NCI-H1105 (cell line): ENCODE measurements at places on chromosomes 2 and 18.
A peak's percentile ranks its signal among the peaks of the same experiment; 100 is the strongest.

- DNase-seq, result peak; percentile 30
Measured at GRCh38 chr2:200259577-200259957, 46.9 kb upstream of the SPATS2L start.

DNA sequence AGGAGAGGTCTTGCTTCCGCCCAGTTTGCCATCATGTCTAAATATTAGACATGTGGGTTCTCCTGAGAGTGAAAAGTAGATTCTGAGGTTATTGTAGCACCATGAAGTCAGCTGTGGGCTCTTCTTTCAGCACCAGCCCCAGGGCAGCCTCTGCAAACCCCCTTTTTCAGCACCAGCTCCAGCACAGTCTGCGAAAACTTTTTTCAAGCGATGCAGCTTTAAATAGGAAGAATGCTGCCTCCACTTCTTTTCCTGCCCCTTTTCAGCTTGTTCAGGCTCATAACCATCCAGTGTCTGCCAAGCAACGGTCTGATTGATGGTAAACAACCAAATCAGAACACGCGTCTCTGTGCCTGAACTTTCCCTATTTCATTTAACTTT is at the start of gene COL5A2:
Gene COL5A2, minus strand, starts transcription at position 192 of the 381 bp plus-strand sequence. Its CDS starts 157 bp downstream, at position 35.
- DNase-seq, result no peak

DNA sequence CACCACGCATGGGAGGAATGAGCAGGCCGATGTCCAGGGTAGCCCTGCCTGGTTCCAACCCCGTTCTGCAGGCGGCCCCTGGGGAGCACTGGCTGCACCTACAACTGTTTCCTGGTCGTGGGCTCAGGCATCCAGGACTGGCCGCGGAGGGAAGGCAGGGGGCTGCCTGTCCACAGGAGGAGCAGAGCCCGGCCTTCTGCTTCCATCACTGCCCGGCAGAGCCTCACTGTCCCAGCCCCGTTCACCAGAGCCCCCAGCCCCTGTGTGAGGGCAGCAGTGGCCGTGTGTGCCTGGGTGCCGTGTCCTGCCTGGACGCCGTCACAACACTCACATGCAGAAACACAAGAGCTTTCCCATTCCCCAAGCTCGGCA is 56.2 kb downstream of the KCNG2 start:
- DNase-seq, result no peak

DNA sequence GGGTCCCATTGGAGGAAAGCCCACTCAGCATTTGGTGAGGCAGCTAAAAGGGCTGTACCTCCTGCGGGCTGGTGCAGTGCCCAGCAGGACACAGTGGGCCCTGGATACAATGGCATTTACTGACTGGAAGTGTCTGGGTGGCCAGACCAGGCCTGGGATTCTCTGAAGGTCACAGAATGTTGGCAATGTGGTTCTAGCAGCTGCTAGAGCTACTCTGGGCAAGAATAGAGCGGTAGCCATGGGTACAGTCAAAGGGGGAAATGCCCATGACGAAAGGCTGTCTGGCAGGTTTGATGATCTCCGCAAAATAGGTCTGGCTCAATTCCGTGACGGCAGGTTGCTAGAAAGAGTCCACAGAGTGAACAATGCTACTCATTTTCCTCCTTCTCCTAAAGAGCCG is 241.8 kb downstream of the AFF3 start:
- no peak for DNase-seq

GRCh38 chr2:163347982-163348856 is 387.6 kb downstream of the FIGN start:
- no peak for DNase-seq

GRCh38 chr2:3131636-3132326 is 245.8 kb downstream of the EIPR1 start:
- no peak for DNase-seq

DNA sequence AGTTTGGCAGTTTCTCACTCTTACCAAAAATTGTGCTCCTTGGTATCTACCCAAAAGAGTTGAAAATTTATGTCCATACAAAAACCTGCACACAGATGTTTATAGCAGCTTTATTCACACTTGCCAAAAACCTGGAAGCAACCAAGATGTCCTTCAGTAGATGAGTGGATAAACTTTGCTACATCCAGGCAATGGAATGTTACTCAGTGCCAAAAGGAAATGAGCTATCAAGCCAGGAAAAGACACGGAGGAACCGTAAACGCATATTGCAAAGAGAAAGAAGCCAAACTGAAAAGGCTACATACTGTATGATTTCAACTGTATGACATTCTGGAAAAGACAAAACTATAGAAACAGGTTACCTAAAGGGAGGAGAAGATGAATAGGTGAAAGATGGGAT is 36.1 kb downstream of the TMEM163 start:
- DNase-seq, result no peak

- DNase-seq, result no peak
Measured at GRCh38 chr2:172000696-172001361, 1.1 kb downstream of the METAP1D start.

GRCh38 chr2:49194701-49195100 is 40.4 kb upstream of the FSHR start:
- DNase-seq, result no peak

- DNase-seq, result no peak
Measured at GRCh38 chr18:44590956-44591670, 89.6 kb upstream of the SETBP1 start.

- no peak for DNase-seq
Measured at GRCh38 chr2:64288321-64289193, 144.3 kb upstream of the PELI1 start.

- no peak for DNase-seq
Measured at GRCh38 chr2:197838579-197838978, 34.2 kb downstream of the PLCL1 start.

- peak; percentile 44 for DNase-seq
Measured at GRCh38 chr2:107529146-107529545, 297.5 kb upstream of the RGPD4 start.

DNA sequence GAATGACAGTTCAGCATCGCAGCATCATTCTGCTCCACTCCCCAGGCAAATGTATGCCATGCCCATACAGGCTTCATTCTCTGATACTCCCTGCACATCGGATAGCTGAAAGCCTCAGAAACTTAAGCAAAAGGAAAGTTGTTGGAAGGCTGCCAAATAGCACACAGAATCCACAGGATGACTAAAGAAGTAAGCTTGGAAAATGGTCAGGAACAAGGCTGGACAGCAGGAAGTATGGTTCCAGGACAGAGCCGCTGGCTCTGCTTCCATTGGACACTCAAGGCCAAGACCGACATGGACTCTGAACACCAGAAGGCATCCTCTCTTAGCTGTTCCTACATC is 256.5 kb downstream of the CDH20 start:
- DNase-seq, result no peak

DNA sequence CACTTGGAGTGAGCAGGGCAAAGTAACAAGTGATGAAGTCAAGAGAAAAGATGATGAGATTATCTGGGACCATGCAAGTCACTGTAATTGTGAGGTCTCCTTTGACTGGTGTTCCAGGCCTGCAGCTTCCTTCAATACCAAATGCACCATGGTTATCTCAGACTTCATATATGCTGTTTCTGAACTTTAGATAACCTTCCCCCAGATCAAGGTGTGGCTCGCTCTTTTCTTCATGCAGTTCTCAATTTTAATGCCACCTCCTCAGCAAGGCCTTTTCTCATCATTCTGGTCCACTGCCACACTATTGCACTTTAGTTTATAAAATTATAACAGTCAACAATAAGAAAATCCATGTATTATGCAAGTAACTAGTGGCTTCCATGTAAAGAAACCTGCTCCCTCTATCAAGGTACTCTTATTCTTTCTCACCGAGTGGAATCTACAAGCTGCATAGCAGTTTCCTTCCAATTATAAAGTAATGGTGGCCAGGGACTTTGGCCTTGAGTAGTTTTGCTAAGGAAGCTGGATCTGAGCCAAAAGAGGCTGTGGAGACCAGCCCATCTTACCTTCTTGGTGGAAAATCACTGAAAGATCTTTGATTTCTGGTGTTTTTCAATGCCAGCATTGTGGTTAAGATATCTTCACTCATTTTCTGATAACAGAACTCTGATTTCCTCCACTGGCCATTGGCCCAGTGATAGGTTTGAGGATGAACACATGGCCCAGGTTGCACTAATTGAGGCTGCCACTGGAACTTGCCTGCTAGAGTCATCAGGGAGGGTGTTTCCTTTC is 113.6 kb downstream of the KCNE4 start:
- no peak for DNase-seq

GRCh38 chr2:192243488-192243887 is 48.8 kb upstream of the TMEFF2 start:
- DNase-seq, result no peak

GRCh38 chr2:59395119-59395518 is 1154.0 kb upstream of the FANCL start:
- no peak for DNase-seq

DNA sequence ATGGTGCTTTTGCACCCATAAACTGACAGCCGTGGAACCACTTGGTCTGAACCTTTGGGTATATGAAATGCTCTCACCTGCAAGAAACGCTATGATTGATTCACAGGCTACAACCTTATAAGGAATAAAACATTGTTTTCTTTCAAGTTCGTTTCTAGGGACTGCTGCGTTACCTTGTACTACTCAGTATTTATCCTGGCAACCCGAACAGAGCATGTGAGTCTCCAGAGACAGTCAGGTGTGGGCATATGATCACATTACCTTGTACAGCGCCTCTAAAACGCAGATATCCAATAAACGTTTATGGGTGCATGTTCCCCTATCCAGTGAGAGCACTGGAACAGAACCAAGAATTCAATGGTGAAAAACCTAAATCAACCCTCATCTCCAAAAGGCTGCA is 1.7 kb downstream of the CCBE1 start:
- DNase-seq, result no peak

DNA sequence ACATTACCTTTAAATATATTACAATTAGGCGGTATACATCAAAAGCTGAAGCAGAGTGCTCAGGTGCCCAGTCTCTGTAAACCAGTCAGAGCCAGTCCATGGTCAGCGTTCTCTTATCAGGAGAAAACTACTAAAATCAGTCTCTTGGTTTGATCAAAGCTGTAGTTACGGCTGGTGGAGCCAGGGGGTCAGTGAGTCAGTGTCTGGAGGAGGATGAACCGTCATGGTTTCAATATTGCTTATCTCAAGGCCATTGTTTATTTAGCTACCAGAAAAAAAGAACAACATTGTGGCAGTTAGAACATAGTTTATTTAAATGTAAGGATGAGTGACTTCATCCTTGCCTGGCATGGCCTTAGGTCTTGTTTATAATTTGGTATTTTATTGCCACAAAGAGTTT is 71.3 kb upstream of the NYAP2 start:
- DNase-seq, result no peak

DNA sequence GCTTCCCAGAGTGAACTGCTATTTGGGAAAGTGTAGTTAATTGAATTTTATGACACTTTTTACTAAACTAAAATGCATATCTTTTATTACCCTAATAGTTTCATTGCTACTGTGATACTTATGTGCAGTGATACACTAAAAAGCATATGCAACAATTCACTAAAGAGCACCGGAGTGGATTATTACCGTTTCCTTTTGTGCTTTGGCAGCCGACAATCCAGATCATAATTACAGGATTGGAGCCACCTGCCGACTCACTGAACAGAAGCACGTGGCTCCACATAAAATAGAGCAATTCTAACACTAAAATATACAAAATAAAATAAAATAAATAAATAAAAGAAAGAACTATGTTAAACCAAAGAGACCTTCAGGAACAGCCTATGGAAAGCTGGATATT is 583.4 kb downstream of the NRXN1 start:
- peak; percentile 89 for DNase-seq

GRCh38 chr2:219728991-219729487 is 101.6 kb downstream of the SLC4A3 start:
- no peak for DNase-seq

- DNase-seq, result no peak
Measured at GRCh38 chr2:227365833-227366232, 13.3 kb downstream of the TM4SF20 start.

DNA sequence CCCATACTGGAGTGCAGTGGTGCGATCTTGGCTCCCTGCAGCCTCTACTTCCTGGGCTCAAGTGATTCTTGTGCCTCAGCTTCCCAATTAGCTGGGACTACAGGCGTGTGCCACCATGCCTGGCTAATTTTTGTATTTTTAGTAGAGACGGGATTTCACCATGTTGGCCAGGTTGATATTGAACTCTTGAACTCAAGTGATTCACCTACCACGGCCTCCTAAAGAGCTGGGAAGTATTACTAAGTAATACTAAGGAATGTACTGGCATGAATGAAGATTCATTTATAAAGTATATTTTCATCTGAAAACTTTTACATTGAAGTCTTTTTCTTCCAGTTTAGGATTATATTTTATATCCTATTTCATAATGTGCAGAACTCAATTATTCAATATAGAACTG is 38.1 kb downstream of the NUP35 start:
- no peak for DNase-seq

GRCh38 chr2:11074246-11074820 is 80.9 kb upstream of the SLC66A3 start:
- DNase-seq, result no peak

DNA sequence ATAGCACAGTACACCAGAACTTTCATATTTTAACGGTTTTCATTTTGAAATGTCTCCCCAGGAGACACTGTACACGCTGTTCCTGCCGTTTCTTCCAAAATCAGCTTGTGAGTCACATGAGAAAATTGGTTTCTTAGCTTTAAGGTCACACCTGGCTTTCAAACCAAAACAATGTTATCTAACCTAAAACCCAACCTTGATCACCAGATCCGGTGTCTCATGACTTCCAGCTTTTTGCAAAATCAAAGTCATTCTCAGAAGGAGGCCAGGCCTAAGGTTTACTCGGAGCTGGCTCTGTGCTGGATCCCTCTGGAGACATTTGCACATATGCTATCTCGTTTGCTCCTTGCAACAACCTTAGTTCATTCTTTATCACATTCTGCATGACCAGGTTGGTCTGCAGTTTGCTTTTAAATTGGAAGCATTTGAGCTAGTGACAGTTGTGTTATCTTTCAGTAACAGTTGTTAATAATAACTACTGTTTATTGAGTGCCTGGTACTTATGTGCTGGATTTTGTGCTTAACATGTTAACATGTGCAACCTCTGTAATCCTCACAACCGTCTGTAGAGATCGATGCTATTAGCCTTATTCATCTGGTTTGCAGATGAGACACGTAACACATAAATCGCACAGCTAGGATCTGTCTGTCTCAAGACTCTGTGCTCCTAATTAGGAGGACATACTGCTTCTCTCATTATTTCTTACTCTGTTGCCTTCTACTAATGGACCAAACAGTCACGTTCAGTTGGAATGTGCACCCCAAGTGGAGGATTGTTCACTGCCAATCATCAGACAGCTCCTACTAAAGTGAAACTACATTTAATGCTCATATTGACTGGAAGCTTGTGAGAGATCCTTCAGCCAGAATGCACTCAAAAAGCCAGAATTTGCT is 105.5 kb downstream of the RNF144A start:
- DNase-seq, result no peak

DNA sequence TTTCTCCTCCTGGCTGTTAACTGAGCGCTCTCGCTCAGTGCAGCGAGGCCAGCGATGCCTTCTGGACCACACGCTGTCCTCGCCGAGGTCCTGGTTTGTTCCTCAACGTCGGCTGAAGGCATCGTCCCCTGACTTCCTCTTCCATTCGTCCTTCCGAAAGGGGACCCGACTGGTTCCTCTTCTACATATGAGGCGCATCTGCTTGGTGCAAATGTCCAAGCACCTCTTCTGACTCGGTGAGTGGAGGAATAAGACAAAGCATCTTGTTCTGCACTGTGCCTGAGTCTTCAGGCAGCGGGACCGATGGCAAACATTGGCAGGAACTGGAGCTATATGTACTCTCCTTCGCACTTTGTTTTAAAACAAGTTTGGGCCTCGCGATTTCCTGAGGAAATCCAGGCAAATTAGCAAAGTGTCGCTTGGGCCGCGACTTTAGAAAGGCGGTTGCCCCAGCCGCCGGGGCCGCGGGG is 621 bp upstream of the KCNS3 start:
- no peak for DNase-seq
